T-helper 2 cell (primary cell): ENCODE measurements at places on chromosomes 4 and X.

GRCh38 chr4:168771251-168771650 lies 238.8 kb downstream of the CBR4 start:
- DNase-seq, result no peak

DNA sequence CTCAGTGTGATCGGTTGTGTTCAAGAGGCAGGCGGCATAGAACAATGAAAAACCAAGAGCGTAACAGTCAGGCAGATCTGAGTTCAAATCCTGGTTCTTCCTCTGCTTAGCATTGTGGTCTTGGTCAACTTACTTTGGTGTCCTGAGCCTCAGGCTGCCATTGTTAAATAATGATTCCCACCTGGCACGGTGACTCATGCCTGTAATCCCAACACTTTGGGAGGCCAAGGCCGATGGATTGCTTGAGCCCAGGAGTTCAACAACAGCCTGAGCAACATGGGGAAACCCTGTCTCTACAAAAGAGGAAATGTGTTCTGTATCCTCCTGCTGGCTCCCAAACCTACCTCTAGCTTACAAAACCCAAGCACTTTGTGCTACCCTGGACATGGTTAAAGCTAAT lies 129.0 kb upstream of the STX18 start:
- no peak for DNase-seq

DNA sequence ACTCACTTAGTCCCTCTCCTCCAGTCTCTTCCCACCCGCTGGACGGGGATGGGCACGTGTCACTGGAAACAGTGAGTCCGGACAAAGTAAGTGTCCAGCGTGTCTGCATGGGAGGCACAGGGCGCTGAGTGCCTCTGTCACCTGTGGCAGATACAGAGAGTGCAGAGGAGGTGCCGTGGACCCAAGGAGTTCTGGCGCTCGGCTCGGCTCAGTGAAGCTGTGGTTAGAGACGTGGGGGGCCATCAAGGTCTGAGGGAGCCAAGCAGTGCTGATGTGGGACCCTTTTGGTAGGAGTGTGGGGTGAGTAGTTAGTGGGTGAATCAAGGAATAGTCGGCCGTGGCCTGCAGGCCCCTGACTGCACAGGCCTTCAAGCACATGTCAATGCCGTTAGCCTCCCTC lies 40.1 kb upstream of the MSANTD1 start:
- no peak for DNase-seq

GRCh38 chr4:171432536-171432935 lies 380.7 kb upstream of the GALNTL6 start:
- DNase-seq, result no peak

DNA sequence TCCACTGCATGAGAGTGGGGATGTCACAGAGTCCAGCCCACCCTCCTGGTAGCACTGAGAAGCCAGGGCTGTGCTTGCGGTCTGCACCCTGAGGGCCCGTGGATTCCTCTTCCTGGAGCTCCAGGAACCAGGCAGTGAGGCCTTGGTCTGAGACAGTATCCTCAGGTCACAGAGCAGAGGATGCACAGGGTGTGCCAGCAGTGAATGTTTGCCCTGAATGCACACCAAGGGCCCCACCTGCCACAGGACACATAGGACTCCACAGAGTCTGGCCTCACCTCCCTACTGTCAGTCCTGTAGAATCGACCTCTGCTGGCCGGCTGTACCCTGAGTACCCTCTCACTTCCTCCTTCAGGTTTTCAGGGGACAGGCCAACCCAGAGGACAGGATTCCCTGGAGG lies 2.7 kb downstream of the MAGEA1 start:
- no peak for DNase-seq
